Esophagus squamous epithelium (tissue), 5 donors: ENCODE measurements at places on chromosomes 7 and 10.

- DNase-seq: no peak
- H3K27me3 ChIP-seq: no peaks in the 10 kb centered on the region
- H3K4me1 ChIP-seq: no peaks in the 10 kb centered on the region
- no peak overlapping the region for H3K27ac ChIP-seq
Measured at GRCh38 chr10:26715137-26715487, 17.6 kb downstream of the PDSS1 start.

DNA sequence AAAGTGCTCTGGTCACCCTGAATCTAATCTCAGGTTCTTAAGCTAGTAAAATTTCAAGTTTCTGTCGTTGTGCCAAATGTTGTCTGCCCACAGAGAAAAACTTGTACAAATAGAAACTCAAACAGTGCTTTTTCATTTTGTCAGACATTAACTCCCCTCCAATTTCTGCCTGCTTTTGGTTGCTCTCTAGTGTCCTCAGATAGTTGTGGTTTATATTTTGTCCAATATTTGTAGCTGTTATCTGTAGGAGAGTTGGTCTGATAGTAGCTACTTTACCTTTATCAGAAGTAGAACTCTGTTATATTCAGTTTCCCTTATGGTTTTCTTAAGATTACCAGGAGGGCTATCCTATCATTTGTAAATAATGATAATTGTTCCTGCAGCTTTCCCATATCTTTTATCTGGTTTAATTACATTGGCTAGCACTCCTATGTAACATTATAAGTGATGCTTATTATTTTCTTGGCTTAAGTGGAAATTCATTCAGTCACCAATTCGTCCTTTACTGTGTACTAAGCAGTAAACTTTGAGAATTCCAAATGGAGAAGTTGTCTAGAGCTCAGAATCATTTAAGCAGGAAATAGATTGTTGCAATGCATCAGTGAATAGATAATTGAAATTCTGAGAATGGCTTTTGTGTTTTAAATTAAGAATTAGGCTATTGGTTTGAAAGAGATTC is 91.0 kb downstream of the ANKIB1 start:
- H3K27me3 ChIP-seq: no peaks in the 10 kb centered on the region
- H3K4me1 ChIP-seq: no peaks in the 10 kb centered on the region
- no peak overlapping the region for H3K27ac ChIP-seq
- no peak overlapping the region for H3K4me3 ChIP-seq
- no peaks in the 10 kb centered on the region for H3K36me3 ChIP-seq

- no peak for DNase-seq
- H3K27me3 ChIP-seq: no peaks in the 10 kb centered on the region
- no peak overlapping the region for H3K4me3 ChIP-seq
- H3K36me3 ChIP-seq: no peaks in the 10 kb centered on the region
- peaks cover 45% of the 10 kb centered on the region for H3K4me1 ChIP-seq
Measured at GRCh38 chr10:514137-514671, 175.3 kb downstream of the DIP2C start.

DNA sequence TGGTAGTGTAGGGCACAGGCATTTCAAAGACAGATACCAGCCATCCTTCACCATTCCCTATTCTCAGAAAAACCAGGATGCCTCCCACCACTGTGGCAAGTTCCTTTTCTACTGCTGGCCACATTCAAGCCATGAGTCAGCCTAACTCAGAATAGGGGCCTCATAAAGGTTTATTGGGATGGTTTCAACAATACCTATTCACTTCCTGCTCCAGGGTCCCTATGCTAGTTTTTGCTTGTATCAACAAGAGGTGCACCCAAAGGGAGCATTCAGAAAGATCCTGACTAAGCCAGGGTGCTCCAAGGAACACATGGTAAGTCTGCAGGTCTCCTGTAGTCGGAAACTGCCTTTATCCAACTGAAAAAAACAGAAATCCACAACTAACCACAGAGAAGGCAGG is 76.9 kb upstream of the EGR2 start:
- no peak for DNase-seq
- no peaks in the 10 kb centered on the region for H3K4me1 ChIP-seq
- H3K36me3 ChIP-seq: no peaks in the 10 kb centered on the region
- H3K4me3 ChIP-seq: no peak overlapping the region
- no peaks in the 10 kb centered on the region for H3K27me3 ChIP-seq

- no peaks in the 10 kb centered on the region for H3K36me3 ChIP-seq
- H3K27ac ChIP-seq: no peak overlapping the region
- H3K4me3 ChIP-seq: no peak overlapping the region
- no peak for DNase-seq
- no peaks in the 10 kb centered on the region for H3K27me3 ChIP-seq
Measured at GRCh38 chr10:125983161-125983560, 86.8 kb downstream of the FANK1 start.

DNA sequence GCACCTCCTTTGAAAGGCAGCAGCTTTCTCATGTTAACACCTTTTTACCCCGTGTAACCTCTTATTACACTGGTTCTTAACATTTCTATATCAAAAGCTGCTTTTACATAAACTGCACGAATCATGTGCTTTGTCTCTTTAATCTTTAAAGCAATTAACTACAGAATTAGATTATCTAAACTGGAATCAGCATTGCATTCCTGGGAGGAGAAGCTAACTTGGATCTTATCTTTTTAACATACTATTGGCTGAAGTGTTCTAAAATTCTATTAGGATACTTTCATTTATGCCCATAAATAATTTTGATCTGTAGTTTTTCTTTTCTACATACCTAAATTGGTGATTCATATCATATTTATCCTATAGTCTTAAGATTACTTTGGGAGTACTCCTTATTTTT is 428.4 kb upstream of the IGFBP3 start:
- no peaks in the 10 kb centered on the region for H3K27me3 ChIP-seq
- H3K27ac ChIP-seq: no peak overlapping the region
- no peaks in the 10 kb centered on the region for H3K4me1 ChIP-seq
- DNase-seq: no peak
- H3K36me3 ChIP-seq: no peaks in the 10 kb centered on the region

- no peak for DNase-seq
- H3K4me3 ChIP-seq: no peak overlapping the region
- no peaks in the 10 kb centered on the region for H3K4me1 ChIP-seq
- no peaks in the 10 kb centered on the region for H3K27me3 ChIP-seq
Measured at GRCh38 chr7:156115582-156115981, 303.3 kb upstream of the SHH start.

- no peaks in the 10 kb centered on the region for H3K27me3 ChIP-seq
- no peak for DNase-seq
- H3K4me1 ChIP-seq: no peaks in the 10 kb centered on the region
- H3K4me3 ChIP-seq: no peak overlapping the region
- peak overlapping the region; percentile 51 for H3K27ac ChIP-seq
- no peaks in the 10 kb centered on the region for H3K36me3 ChIP-seq
Measured at GRCh38 chr7:19919261-19920095, 146.1 kb upstream of the TMEM196 start.

- H3K4me1 ChIP-seq: no peaks in the 10 kb centered on the region
- no peaks in the 10 kb centered on the region for H3K27me3 ChIP-seq
- H3K4me3 ChIP-seq: no peak overlapping the region
- no peak overlapping the region for H3K27ac ChIP-seq
Measured at GRCh38 chr7:25095516-25096345, 29.3 kb downstream of the CYCS start.

- no peaks in the 10 kb centered on the region for H3K27me3 ChIP-seq
- H3K4me3 ChIP-seq: no peak overlapping the region
- no peaks in the 10 kb centered on the region for H3K36me3 ChIP-seq
- no peak overlapping the region for H3K27ac ChIP-seq
- no peak for DNase-seq
Measured at GRCh38 chr7:47471831-47472230, 110.1 kb downstream of the TNS3 start.

- H3K4me3 ChIP-seq: no peak overlapping the region
- H3K27ac ChIP-seq: no peak overlapping the region
- H3K4me1 ChIP-seq: no peaks in the 10 kb centered on the region
- no peak for DNase-seq
- H3K27me3 ChIP-seq: no peaks in the 10 kb centered on the region
- no peaks in the 10 kb centered on the region for H3K36me3 ChIP-seq
Measured at GRCh38 chr7:96246919-96247318, 75.0 kb downstream of the SLC25A13 start.

GRCh38 chr7:28140979-28141378 is 39.6 kb downstream of the JAZF1 start:
- H3K27ac ChIP-seq: no peak overlapping the region
- DNase-seq: no peak
- H3K4me3 ChIP-seq: no peak overlapping the region
- peaks cover 12% of the 10 kb centered on the region for H3K4me1 ChIP-seq
- H3K27me3 ChIP-seq: no peaks in the 10 kb centered on the region
- H3K36me3 ChIP-seq: no peaks in the 10 kb centered on the region

DNA sequence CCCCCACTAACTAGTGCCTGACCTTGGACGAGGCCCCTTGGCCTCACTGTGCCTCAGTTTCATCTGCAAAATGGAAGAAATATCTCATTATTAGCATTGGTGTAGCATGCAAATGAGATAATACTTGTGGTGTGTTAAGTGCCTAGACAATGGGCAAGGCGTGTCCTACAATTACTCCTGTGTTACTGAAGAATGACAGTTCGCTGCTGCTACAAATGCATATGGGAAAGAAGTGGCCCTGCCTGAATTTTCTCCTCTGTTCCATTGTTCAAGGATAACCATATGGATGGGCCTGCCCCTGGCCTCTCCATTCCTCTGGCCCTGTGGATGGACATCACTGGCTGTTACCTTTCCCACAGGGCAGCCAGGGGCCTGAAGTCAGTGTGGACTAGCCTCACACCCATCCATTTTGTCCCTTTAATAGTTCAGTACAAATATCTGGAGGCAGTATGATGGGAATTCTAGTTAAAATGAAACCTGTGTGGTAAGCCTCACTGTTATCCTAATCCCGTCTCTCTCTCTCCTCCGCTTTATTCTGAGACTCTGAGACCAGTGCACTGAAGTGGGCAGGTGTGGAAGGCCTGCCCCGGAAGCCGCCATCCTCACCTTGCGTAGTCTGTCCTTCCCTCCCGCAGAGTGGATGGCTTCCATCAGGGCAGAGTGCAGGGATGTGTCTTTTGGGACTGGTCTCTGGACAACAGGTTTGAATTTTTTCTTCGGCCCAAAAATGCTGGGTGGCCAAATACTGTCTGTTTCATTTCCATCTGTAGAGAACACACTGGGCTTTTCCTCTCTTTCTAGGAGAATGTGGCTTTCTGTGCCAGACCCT is 244.6 kb upstream of the GRB10 start:
- no peak overlapping the region for H3K27ac ChIP-seq
- no peak for DNase-seq
- H3K4me3 ChIP-seq: no peak overlapping the region
- H3K4me1 ChIP-seq: no peaks in the 10 kb centered on the region

GRCh38 chr10:122097935-122098334 is 109.0 kb downstream of the TACC2 start:
- no peak for DNase-seq
- H3K27me3 ChIP-seq: no peaks in the 10 kb centered on the region
- H3K27ac ChIP-seq: no peak overlapping the region
- H3K4me1 ChIP-seq: no peaks in the 10 kb centered on the region
- H3K4me3 ChIP-seq: no peak overlapping the region

GRCh38 chr10:70587045-70587658 is 15.4 kb downstream of the PRF1 start:
- H3K36me3 ChIP-seq: no peaks in the 10 kb centered on the region
- H3K27ac ChIP-seq: no peak overlapping the region
- no peaks in the 10 kb centered on the region for H3K27me3 ChIP-seq
- no peaks in the 10 kb centered on the region for H3K4me1 ChIP-seq
- no peak for DNase-seq

DNA sequence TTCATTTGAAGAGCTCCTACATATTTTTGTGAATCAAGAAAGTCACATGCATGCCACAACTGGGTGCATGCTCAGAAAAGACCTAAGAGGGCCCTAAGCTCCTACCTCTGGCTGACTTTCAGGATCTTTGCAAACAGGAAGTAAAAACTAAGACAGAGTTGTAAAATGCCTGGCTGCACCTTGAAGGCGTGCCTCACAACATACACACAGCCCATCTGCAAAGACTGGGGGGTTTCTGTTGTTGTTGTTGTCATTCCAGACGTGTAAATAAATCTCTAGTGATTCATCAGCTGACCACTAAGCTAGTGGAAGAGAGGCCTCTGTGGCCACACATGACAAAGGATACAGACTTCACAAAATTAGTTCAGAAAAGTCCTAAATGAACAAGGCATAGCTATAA is 31.8 kb downstream of the SMURF1 start:
- peaks cover 72% of the 10 kb centered on the region for H3K4me1 ChIP-seq
- no peak for DNase-seq
- no peak overlapping the region for H3K4me3 ChIP-seq
- no peaks in the 10 kb centered on the region for H3K27me3 ChIP-seq
- H3K27ac ChIP-seq: peak overlapping the region; percentile 70
- H3K36me3 ChIP-seq: no peaks in the 10 kb centered on the region

DNA sequence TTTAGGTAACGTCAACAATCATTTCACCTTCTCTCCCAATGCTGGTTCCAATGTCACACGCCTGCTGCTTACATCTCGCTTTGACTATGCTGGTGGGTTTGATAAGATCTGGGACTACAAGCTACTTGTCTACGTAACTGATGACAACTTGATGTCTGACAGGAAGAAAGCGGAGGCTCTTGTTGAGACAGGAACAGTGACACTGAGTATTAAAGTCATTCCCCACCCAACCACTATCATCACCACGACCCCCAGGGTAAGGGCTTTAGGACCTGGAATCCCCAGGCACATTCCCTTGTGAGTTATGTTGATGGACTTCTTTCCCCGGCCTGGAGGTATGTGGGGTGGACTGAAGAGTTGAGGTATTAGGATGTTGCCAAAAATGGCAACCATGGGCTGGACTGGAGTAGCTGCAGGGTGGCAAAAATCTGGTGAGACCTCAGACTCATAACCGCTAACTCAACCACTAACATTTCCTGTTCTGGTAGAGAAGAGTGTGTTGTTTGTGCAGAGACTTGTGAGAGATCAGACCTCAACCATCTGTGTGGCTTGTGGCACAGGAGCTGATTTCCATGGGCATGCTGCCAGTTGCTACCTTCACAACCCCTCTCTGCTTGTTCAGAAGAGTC is 59.2 kb downstream of the CDHR3 start:
- no peak overlapping the region for H3K27ac ChIP-seq
- H3K36me3 ChIP-seq: no peaks in the 10 kb centered on the region
- H3K4me1 ChIP-seq: no peaks in the 10 kb centered on the region
- H3K27me3 ChIP-seq: no peaks in the 10 kb centered on the region
- DNase-seq: no peak

- no peaks in the 10 kb centered on the region for H3K27me3 ChIP-seq
- H3K4me1 ChIP-seq: peaks cover 52% of the 10 kb centered on the region
- peak overlapping the region; percentile 90 for H3K27ac ChIP-seq
- no peak for DNase-seq
Measured at GRCh38 chr10:114577133-114577532, 80.9 kb downstream of the ABLIM1 start.
